IMR-90 (cell line): ENCODE measurements at places on chromosomes 4 and X. TPM values are rescaled to one million over a fixed set of nuclear protein-coding genes. Genes with fewer than 3 reads are reported as not detected.

Gene BRS3
- total RNA-seq, result not detected in 2 replicates

Gene VCX3B
- not detected in 2 replicates for total RNA-seq

GRCh38 chr4:150381609-150382008, 200.3 kb upstream of the MAB21L2 start:
- peak; percentile 14 for DNase-seq

DNA sequence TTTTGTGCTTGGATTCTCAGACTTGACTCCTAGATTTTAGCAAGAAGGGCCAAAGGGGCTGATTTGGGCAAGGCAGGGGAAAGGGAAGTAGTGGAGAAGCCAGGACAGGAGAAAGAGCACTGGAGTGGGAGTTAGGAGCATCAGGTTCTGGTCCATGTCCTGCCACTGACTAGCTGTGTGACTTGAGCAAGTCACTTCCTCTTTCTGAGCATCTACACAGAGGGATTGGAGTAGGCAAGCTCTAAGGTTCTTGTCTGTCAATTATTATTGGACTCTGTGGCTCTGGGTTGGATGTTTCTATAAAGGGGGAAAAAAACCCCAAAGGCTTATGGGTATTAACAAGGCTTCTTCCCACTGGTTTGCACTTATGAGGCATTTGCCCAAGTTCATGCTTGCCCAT, 24.4 kb downstream of the PLAC1 start:
- DNase-seq, result no peak

DNA sequence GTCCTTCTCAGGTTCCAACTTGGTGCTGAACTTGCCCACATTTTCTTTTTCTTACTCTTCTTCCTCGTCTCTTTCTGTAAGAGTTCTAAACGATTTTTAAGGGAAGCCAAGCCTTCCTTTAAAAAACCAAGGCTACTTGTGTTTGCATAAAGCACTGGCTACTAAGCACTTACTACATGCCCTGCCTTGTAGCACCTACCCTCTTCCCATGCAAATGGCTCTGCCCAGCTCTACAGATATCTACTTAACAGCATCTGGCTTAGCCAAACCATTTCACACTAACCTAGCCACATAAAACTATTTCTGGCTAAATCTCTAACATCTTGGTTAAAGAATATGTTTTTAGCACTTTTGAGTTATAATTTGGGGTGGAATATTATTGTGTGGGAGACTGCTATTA, 26.9 kb upstream of the ARMCX2 start:
- no peak for DNase-seq

DNA sequence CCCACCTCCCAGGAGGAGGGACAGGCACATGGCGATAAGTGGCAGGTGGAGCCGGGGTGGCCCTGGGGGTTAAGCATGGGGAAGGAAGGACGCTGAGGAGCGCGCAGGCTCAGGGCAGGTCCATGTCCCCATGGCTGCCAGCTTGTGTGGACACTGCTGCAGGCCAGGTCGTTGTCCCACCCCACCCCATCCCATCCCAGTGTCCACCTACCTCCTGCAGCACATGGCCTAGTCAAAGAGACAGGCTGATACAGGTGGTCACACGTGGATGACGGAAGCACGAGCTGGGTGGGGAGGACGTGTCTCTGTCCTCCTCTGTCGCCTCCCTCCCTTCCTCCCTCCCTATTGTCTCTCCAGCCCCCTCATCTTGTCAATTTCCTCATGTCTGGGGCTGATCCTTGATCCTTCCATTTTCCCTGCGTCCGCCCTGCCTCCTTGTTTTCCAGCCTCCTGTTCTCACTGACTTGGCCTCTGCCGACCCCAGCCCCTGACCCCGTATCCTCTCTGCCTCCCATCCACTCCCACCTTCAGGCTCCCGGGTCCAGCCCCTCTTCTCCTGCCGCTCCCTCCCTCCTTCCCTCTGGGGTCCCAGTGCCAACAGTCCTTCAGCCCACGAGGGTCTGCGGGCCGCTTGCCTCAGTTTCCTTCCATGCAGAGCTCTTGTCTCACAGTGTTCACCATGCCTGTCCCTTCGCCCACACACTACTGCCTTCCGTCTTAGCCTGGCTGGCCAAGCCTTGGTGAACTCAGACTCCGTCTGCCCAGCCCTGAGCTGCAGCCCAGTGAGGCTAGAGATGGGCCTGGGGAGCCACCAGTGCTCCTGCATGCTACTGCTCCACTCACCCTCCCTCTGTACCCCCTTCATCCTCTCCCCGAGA, 15.5 kb upstream of the ADD1 start:
- no peak for DNase-seq
